Liver (tissue), 10 donors: ENCODE measurements at places on chromosomes 7 and 10. TPM values are rescaled to one million over a fixed set of nuclear protein-coding genes. Genes with fewer than 3 reads are reported as not detected.

DNA sequence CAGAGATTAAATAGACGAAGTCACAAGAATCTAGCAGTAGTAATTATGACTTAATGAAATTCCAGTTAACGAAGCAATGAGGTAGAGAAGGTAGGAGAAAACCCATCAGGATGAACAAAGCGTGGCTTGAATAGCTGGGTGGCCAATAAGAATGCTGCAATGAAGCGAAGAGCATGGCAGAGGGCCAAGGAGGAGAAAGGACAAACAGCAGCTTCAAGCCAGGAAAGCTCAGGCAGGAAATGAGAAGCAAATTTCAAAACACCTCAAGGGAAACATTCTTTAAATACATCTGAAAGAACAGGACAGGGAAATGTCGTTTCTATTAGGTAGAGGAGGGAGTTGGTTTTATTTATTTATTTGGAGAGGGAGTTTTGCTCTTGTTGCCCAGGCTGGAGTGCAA lies 122.5 kb downstream of the KIAA1217 start:
- H3K4me1 ChIP-seq = no peaks in the 10 kb centered on the region
- no peaks in the 10 kb centered on the region for H3K27me3 ChIP-seq
- no peaks in the 10 kb centered on the region for H3K36me3 ChIP-seq

GRCh38 chr7:107100824-107101223 lies 56.3 kb downstream of the PRKAR2B start:
- H3K27me3 ChIP-seq = no peaks in the 10 kb centered on the region
- H3K4me1 ChIP-seq = no peaks in the 10 kb centered on the region
- no peak for DNase-seq
- no peaks in the 10 kb centered on the region for H3K36me3 ChIP-seq
- no peak overlapping the region for H3K4me3 ChIP-seq

GRCh38 chr10:96440361-96441292 lies 73.1 kb downstream of the TLL2 start:
- no peak overlapping the region for H3K4me3 ChIP-seq
- H3K27ac ChIP-seq = no peak overlapping the region
- no peaks in the 10 kb centered on the region for H3K4me1 ChIP-seq
- no peak for DNase-seq
- H3K36me3 ChIP-seq = no peaks in the 10 kb centered on the region
- H3K27me3 ChIP-seq = no peaks in the 10 kb centered on the region

GRCh38 chr7:129362496-129362895 lies 71.7 kb upstream of the STRIP2 start:
- no peaks in the 10 kb centered on the region for H3K27me3 ChIP-seq
- H3K27ac ChIP-seq = no peak overlapping the region
- no peaks in the 10 kb centered on the region for H3K4me1 ChIP-seq
- DNase-seq = no peak
- no peaks in the 10 kb centered on the region for H3K36me3 ChIP-seq

DNA sequence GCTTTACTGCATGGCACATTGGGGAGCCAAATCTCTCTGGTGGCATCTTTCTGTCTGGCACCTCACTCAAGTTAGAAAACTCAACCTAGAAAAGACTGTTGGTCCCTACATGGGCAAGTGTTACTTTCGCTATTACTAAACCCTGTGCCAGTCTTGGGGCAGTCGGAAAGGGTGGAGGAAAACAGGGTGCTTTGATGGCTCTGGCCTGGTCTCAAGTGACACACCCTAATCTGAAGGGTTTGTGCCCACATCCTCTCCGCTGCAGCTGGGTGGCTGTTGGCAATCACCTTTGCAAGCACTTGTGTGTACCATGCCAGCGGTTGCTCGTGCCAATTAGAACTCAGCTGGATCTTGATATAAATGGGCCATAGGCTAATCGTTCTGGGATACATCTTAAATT lies 159.8 kb upstream of the ITGB1 start:
- H3K4me1 ChIP-seq = no peaks in the 10 kb centered on the region
- no peaks in the 10 kb centered on the region for H3K36me3 ChIP-seq
- DNase-seq = no peak
- H3K27ac ChIP-seq = no peak overlapping the region

DNA sequence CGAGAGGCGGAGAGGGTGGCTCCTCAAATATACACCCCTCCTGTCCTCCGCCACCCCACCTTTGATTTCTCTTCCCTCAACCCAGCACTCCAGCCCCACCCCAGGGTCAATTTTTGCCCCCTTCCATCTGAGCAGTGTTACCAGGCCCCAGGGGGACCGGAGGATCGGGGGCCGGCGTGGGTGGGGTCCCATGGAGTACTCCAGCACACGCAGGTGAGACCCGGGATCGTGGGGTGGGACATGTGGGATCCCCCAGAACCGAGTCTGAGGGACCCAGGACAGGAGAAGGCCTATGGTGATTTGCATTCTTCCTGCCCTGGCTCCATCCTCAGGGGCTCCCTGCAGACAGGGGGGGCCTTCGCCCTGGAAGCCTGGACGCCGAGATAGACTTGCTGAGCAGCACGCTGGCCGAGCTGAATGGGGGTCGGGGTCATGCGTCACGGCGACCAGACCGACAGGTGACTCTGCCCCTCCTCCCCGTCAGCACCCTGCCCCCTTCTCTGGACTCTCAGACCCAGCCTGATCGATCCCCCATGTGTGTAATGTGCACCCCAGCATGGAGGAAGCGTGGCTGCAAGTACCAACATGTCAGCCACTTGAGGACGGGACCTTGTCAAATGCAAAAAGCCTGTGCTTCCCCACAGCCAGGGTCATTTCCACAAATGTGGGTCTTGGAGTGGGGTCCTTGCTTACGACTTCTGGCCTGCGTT lies 744 bp downstream of the TRIP6 start:
- peak overlapping the region; percentile 92 for H3K27ac ChIP-seq
- peak overlapping the region; percentile 80 for H3K4me3 ChIP-seq
- peaks cover 25% of the 10 kb centered on the region for H3K4me1 ChIP-seq
- H3K27me3 ChIP-seq = no peaks in the 10 kb centered on the region
- peak; percentile 73 for DNase-seq
- H3K36me3 ChIP-seq = peaks cover 10% of the 10 kb centered on the region

GRCh38 chr7:100363098-100363497 lies 5.2 kb downstream of the PILRB start:
- no peak for DNase-seq
- H3K4me3 ChIP-seq = no peak overlapping the region
- H3K27ac ChIP-seq = no peak overlapping the region
- H3K4me1 ChIP-seq = no peaks in the 10 kb centered on the region
- peaks cover 10% of the 10 kb centered on the region for H3K36me3 ChIP-seq
- H3K27me3 ChIP-seq = no peaks in the 10 kb centered on the region

GRCh38 chr10:70295926-70296325 lies 12.1 kb upstream of the NPFFR1 start:
- H3K27ac ChIP-seq = no peak overlapping the region
- no peak overlapping the region for H3K4me3 ChIP-seq
- H3K36me3 ChIP-seq = no peaks in the 10 kb centered on the region
- no peaks in the 10 kb centered on the region for H3K27me3 ChIP-seq

- no peak overlapping the region for H3K27ac ChIP-seq
- no peak for DNase-seq
- H3K4me1 ChIP-seq = peaks cover 13% of the 10 kb centered on the region
- no peaks in the 10 kb centered on the region for H3K27me3 ChIP-seq
These were observed 139.4 kb downstream of the GNAT3 start for GRCh38 chr7:80372415-80372814.

GRCh38 chr7:17942231-17942630 lies 1.9 kb upstream of the SNX13 start:
- H3K4me1 ChIP-seq = peaks cover 16% of the 10 kb centered on the region
- H3K36me3 ChIP-seq = no peaks in the 10 kb centered on the region
- H3K27me3 ChIP-seq = no peaks in the 10 kb centered on the region
- no peak overlapping the region for H3K4me3 ChIP-seq
- H3K27ac ChIP-seq = no peak overlapping the region

DNA sequence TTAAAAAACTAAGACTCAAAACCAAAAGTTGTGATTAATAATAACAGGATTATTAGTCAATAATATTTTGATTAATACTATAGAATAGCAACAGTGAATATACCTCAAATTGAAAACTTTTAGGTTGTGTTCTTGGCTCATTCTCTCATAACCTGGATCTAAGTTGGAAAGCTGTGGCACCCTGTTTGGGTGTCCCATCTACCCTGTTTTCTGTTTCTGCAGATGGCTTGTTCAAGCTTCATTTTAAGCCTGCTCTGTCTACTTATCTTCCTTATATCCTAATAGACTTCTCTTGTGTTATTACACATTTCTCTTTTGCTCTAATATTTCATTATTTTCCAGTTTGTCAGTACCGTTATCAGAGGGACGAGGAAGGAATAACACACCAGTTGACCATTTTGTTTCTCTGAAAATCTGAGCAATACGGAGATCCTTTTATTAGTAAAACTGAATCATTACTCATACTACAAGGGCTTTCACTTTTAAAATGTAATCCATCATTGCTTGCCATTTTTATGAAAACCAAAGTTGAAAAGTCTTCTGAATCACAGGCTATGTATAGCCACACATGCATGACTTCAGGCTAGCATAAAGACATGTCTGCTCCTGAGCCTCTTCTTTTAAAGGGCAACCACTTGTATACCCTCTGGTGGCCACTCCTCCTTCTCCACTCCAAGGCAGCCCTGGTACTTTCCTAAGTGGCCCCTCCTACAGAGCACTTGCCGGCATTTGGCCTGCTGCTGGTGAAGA lies 22.3 kb downstream of the COX15 start:
- no peak overlapping the region for H3K4me3 ChIP-seq
- no peak overlapping the region for H3K27ac ChIP-seq
- no peaks in the 10 kb centered on the region for H3K4me1 ChIP-seq
- H3K27me3 ChIP-seq = no peaks in the 10 kb centered on the region
- H3K36me3 ChIP-seq = peaks cover 46% of the 10 kb centered on the region
- no peak for DNase-seq

DNA sequence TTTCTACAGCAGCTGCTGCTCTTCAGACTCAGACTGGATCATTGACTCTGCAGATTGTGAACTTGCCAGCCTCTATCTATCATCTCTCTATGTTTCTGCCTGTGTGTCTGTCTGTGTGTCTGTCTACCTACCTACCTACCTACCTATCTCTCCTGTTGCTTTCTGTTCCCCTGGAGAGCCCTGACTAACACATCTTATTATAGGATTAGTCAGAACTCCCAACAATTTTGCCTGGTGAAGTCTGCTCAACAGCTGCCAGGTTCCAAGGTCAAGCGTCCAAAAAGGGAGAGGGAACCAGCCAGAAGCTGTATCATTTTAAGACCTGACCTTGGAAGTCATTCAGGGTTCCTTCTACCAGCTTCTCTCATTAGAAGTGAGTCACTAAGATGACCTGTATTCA lies 579.0 kb upstream of the DPP6 start:
- H3K4me1 ChIP-seq = no peaks in the 10 kb centered on the region
- no peaks in the 10 kb centered on the region for H3K36me3 ChIP-seq
- no peak overlapping the region for H3K4me3 ChIP-seq
- no peak overlapping the region for H3K27ac ChIP-seq
- no peak for DNase-seq

- peaks cover 6% of the 10 kb centered on the region for H3K4me1 ChIP-seq
- DNase-seq = no peak
- H3K4me3 ChIP-seq = no peak overlapping the region
- peak overlapping the region; percentile 67 for H3K27ac ChIP-seq
These were observed 80.5 kb upstream of the PRKG1 start for GRCh38 chr10:50993771-50994251.

DNA sequence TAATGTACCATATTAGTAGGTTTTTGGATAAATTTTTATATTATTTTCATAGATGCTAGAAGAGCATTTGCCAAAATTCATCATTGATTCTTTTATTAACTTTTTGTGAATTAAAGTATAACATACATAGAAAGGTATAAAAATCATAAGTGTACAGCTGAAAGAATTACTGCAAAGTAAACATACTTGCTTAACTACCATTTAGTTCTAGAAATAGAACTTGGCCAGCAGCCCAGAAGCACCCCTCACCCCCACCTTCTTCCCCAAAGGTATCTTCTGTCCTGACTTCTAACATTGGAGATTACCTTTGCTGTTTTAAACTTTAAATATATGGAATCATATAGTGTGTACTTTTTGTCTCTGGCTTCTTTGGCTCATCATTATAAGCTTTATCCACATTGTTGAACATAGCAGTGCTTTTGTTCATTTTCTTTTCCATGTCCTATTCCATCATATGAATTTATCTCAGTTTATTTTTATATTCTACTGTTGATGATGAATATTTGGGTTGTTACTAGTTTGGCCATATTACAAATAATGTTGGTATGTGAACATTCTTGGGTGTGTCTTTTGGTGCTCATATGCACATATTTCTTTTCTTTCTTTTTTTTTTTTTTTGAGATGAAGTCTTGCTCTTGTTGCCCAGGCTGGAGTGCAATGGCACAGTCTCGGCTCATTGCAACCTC lies 142.8 kb downstream of the ADK start:
- no peaks in the 10 kb centered on the region for H3K36me3 ChIP-seq
- no peak overlapping the region for H3K4me3 ChIP-seq
- no peak for DNase-seq
- H3K27ac ChIP-seq = no peak overlapping the region
- H3K4me1 ChIP-seq = no peaks in the 10 kb centered on the region

- DNase-seq = no peak
- no peak overlapping the region for H3K27ac ChIP-seq
- H3K4me1 ChIP-seq = no peaks in the 10 kb centered on the region
- H3K27me3 ChIP-seq = no peaks in the 10 kb centered on the region
These were observed 29.0 kb upstream of the KNDC1 start for GRCh38 chr10:133131053-133131452.

DNA sequence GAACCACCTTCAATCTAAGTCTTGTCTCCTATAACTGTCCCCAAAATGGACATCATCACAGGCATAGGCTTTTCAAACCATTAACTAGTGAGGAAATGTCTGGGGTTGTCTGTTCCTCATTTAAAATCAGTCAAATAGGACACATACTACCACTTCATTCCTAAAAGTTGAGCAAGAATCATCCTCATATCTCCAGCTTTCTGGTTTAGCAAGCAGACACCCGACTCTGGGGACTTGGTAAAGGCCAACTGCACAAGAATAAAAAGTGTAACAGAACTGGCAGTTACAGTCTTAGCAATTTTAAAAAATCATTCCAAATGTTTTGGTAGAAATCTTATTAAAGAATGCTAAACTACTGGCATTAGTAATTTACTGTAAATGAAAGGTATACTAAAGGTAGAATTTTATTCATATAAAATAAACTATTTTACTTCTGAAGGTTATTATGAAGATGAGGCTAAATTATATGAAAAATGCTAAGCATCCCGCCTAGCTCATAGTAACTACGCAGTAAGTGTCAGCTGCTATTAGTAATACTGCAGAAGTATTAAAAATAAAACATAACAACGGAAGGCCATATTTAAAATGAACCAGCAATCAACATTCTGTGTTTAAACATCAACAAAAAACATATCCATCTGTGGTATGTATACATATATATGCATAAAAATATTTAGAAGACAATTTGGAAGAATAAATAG lies 60.8 kb downstream of the ZNF438 start:
- no peak overlapping the region for H3K27ac ChIP-seq
- no peaks in the 10 kb centered on the region for H3K27me3 ChIP-seq
- no peaks in the 10 kb centered on the region for H3K36me3 ChIP-seq
- no peaks in the 10 kb centered on the region for H3K4me1 ChIP-seq
- H3K4me3 ChIP-seq = no peak overlapping the region

GRCh38 chr10:47344996-47345870 lies 2.9 kb upstream of the RBP3 start:
- DNase-seq = no peak
- H3K27me3 ChIP-seq = no peaks in the 10 kb centered on the region
- no peaks in the 10 kb centered on the region for H3K36me3 ChIP-seq
- no peaks in the 10 kb centered on the region for H3K4me1 ChIP-seq
- no peak overlapping the region for H3K4me3 ChIP-seq

Gene SLC29A4
- 13.9 TPM for total RNA-seq

Gene FGFBP3
- total RNA-seq = 0.25 TPM

Gene NCF1
- total RNA-seq = 2.0 TPM

Gene OR2A1
- not detected for total RNA-seq

Gene NUTM2A
- 0.59 TPM for total RNA-seq

Gene FANK1
- 0.28 TPM for total RNA-seq

Gene HELLS
- 2.0 TPM for total RNA-seq

Gene LAMB1
- total RNA-seq = 63.1 TPM

Gene NRP1
- 55.0 TPM for total RNA-seq

Gene C1QL3
- total RNA-seq = not detected

Gene AMPH
- 0.19 TPM for total RNA-seq
